Uterine smooth muscle cell (primary cell): ENCODE measurements at places on chromosomes 5 and 9. TPM values are rescaled to one million over a fixed set of nuclear protein-coding genes. Genes with fewer than 3 reads are reported as not detected.

CTXN3 gene
- total RNA-seq = not detected in 2 replicates

CDKN2B-AS1 gene
- 4.1 and 4.9 TPM in 2 replicates for total RNA-seq

TAF11L10 gene
- not detected in 2 replicates for total RNA-seq

SLC4A9 gene
- not detected in 2 replicates for total RNA-seq

C9orf153 gene
- total RNA-seq = 0.25 TPM in 1 of 2 replicates, not detected in the other

CPEB4 gene
- 24.1 and 36.0 TPM in 2 replicates for total RNA-seq

CTNND2 gene
- total RNA-seq = not detected in 2 replicates

DMRTA1 gene
- 1.00 and 1.5 TPM in 2 replicates for total RNA-seq

PDGFRB gene
- 94.2 and 160 TPM in 2 replicates for total RNA-seq

NTNG2 gene
- 3.5 and 6.1 TPM in 2 replicates for total RNA-seq

SV2C gene
- total RNA-seq = under 0.01 TPM in 1 of 2 replicates, not detected in the other

LURAP1L gene
- total RNA-seq = 24.5 and 57.6 TPM in 2 replicates

SLC46A2 gene
- total RNA-seq = not detected in 2 replicates
